NCI-H748 treated with DMSO at 0.1 percent for 48 hours (cell line): ENCODE measurements at places on chromosomes 5 and 9.

GRCh38 chr5:74105126-74105780 is 479.3 kb downstream of the ARHGEF28 start:
- DNase-seq = no peak

- no peak for DNase-seq
These were observed 62.4 kb downstream of the SHC3 start for GRCh38 chr9:89116064-89116804.

DNA sequence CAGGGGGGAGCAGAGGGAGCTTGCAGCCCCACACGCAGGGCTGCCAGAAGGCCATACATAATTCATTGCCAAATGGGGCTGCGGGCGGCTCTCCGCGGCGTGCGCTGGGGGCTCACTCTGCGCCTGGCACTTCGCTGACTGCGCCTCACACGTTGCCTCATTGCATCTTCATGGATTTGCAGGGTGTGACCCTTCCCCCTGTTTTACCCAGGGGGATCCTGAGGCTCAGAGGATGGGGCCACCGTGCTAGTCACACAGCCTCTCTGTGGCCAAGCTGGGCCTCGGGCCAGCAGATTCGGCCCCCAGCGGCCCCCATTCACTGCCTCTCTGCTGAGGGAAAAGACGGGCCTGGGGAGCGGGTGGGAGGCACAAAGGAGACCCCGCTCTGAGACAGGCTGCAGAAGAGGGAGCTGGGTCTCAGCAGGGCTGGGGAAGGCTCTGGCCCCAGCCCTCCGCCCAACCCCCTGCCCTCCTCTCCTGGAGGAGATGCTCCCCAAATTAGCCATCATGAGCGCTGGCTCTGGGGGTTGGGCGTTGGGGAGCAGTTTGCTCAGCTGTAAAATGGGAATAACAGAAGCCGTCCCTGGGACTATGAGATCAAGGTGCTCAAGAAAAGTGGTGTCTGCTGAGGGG is 115.5 kb downstream of the C9orf50 start:
- no peak for DNase-seq

DNA sequence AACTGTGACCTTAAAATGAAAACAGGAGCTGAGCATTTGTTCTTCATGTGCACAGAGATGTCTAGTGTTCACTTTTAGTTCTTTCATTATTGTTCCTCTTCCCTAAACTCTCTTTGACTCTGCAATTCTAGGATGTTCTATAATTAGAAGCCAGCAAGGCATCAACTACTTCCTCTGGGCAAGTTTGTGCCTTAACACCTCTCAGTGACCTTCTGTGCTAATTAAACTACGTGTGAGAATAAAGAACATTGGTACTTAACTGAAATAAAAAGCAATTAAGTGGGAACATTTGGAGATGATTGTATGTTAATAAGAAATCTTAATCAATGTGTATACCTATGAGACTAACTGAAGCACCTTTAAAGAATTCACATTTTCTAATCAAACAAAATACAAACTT is 242.8 kb downstream of the RASEF start:
- DNase-seq = no peak

DNA sequence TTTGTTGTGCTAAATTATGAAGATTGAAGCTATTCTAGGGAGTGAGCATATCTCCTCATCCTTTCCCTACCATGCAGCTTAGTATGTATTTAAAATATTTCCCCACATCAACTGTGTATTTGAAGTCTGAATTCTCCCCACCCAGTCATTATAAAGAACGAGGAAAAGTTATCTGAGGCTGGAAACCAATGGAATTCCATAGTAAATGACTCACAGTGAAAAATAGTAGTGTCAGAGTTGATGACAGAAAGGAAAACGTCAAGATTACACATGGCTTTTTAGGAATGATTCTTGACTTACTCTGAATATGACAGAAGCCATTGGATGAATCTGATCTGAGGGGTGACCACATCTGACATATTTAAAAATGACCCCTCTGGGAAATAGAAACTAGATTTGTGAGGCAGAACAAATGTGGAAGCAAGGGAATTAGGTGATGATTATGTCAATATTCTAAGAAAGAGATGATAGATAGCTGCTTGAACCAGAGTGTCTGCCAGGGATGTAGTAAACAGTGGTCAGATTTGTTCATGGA is 1768.9 kb upstream of the CDH9 start:
- no peak for DNase-seq

DNA sequence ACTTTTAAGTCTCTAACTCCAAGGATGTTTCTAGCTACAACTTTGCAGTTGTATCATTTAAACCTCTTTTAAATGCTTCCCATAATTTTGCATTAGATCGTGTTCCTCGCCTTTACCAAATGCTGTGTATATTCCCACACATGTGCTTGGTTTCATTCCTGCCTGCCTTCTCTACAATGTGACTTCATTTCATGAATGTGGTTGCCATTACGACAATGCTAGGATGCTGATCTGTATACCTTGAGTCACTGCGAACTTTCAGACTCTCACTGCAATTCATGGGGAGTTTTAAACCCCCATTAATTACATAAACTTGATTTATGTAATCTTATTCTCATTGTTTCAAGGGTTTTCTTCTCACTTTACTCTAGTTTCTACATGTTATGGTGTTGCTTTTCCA is 50.3 kb downstream of the UBE2QL1 start:
- DNase-seq = no peak

- no peak for DNase-seq
These were observed 612.1 kb downstream of the MTRR start for GRCh38 chr5:8481007-8481406.

- no peak for DNase-seq
These were observed 9.6 kb downstream of the TMOD1 start for GRCh38 chr9:97510797-97511654.

DNA sequence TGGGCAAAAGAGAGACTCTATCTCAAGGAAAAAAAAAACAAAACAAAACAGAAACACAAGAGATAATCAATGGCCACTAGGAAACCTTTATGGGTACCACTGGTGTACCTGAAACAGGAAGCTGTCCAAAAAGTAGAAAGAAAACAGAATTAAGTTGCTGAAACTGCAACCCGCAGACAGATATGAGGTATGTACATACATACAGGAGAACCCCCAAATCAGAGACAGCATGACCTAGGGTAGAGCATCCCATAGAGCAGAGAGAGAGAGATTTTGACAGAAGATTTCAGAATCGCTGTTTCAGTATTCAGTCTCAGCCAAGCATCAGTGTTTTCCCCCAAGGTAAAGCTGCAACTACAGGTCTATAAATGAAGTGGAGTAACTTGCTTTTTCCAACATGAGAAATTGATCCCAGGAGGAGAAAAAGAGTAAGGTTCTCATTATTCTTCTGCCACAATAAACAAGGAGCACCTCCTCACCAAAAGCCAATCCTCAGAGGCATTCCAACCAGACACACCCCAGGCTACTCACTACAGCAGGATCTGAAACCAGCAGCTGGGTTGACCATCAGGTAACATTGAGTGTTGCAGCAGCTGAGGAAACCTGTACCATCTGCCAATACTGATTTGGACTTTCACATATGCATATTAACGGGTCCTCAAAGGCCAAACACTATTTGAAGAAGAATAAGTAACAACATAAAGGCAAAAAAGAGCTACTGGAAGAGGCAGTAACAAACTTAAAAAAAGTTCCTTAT is 630.0 kb downstream of the TAF11L14 start:
- DNase-seq = no peak

DNA sequence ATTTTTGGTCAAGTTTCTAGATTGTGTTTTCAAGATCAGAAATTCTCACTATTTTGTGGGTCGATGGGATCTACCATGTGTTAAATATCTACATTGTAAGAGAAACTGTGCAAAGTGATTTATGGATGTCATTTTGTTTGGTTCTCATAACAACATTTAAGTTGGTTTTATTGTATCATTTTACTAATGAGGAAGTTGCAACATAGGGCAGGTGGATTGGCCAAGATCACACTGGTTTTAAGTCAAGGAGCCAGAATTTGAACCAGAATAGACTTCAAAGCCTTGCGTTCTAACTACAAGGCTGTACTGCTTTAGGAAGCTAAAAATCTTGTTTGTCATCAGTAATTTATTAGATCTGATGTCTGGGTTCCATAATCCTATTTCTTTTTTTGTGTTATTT is 23.4 kb downstream of the SH3TC2 start:
- DNase-seq = no peak

- DNase-seq = no peak
These were observed 17.0 kb upstream of the ZFR start for GRCh38 chr5:32461441-32462120.

- no peak for DNase-seq
These were observed 280.5 kb upstream of the ADAMTS16 start for GRCh38 chr5:4859500-4860235.
